ENCODE measurements at places on chromosomes 2 and 18. TPM values are rescaled to one million over a fixed set of nuclear protein-coding genes. Genes with fewer than 3 reads are reported as not detected.

Gene HJURP
- not detected for total RNA-seq

GRCh38 chr18:332007-332406, 64.2 kb upstream of the THOC1 start:
- no peaks in the 10 kb centered on the region for H3K36me3 ChIP-seq
- H3K27me3 ChIP-seq = no peaks in the 10 kb centered on the region
- H3K4me3 ChIP-seq = no peak overlapping the region
- peak; percentile 20 for DNase-seq
- no peak overlapping the region for H3K27ac ChIP-seq
- H3K4me1 ChIP-seq = peaks cover 33% of the 10 kb centered on the region

DNA sequence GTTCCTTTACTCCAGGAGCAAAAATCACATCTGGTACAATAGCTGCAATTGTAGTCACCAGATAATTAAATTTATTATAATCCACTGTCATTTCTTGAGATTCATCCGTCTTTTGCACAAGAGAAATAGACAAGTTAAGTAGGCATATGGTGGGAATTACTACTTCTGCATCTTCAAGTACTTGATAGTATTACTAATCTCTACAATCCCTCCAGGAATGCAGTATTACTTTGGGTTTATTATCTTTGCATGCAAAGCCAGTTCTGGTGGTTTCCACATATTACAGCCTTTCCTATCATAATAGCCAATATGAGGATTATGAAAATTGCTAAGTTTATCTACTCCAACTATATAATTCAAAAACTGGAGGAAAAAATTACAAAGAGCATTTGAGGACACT, 254.1 kb downstream of the IKZF2 start:
- H3K36me3 ChIP-seq = no peaks in the 10 kb centered on the region
- H3K4me1 ChIP-seq = no peaks in the 10 kb centered on the region
- no peaks in the 10 kb centered on the region for H3K27me3 ChIP-seq
- no peak overlapping the region for H3K27ac ChIP-seq

DNA sequence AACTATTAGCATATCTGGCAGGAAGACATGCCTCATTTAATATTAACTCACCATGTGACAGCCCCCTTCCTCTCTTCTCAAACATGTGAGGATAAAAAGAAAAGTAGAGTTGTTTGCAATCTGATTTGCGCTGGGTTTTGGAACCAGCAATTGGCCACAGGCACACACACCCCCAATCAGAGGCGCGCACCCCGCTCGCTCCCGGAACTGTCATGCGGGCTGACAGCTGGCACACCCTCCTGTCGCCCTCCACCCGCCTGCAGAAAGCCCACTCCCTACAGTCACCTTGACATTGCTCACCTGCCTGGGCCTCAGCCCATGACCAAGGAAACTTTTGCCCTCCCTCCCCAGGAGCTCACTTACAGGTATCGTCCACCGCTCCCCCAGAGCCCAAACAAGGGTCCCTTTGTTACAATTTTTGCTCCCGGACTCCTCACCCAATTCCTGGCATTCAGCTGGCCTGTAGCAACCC, 1.1 kb downstream of the COBLL1 start:
- no peaks in the 10 kb centered on the region for H3K36me3 ChIP-seq
- peak; percentile 45 for DNase-seq
- H3K27ac ChIP-seq = peak overlapping the region; percentile 97
- H3K27me3 ChIP-seq = no peaks in the 10 kb centered on the region
- H3K4me1 ChIP-seq = peaks cover 27% of the 10 kb centered on the region

- H3K4me3 ChIP-seq = no peak overlapping the region
- no peaks in the 10 kb centered on the region for H3K27me3 ChIP-seq
- no peaks in the 10 kb centered on the region for H3K36me3 ChIP-seq
- DNase-seq = no peak
- H3K4me1 ChIP-seq = peaks cover 12% of the 10 kb centered on the region
Measured at GRCh38 chr2:160868891-160869290, 291.3 kb upstream of the TANK start.

- no peaks in the 10 kb centered on the region for H3K36me3 ChIP-seq
- no peaks in the 10 kb centered on the region for H3K4me1 ChIP-seq
- DNase-seq = no peak
Measured at GRCh38 chr2:158319269-158319668, 137.3 kb downstream of the CCDC148 start.

DNA sequence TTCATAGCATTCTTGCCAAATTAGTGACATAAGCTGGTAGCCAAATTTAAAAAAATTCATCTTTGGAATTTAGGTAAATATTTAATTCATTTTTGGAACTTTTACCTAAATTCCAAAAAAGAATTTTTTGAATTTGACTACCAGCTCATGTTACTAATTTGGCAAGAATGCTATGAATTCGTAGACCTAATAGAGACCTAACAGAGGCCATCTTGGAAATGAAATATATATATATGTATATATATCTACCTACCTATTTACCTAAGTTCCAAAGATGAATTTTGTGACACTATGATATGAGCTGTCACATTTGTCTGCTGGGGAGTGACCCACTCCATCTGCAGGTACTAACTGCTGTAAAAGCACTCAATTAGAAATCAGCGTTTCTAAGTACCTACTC, 65.6 kb downstream of the MYOM1 start:
- no peaks in the 10 kb centered on the region for H3K36me3 ChIP-seq
- H3K27me3 ChIP-seq = no peaks in the 10 kb centered on the region
- peaks cover 53% of the 10 kb centered on the region for H3K4me1 ChIP-seq
- no peak overlapping the region for H3K4me3 ChIP-seq
- peak overlapping the region; percentile 13 for H3K27ac ChIP-seq

GRCh38 chr2:120957905-120958304, 222.2 kb downstream of the GLI2 start:
- no peak overlapping the region for H3K27ac ChIP-seq
- no peaks in the 10 kb centered on the region for H3K27me3 ChIP-seq
- H3K36me3 ChIP-seq = no peaks in the 10 kb centered on the region
- H3K4me1 ChIP-seq = no peaks in the 10 kb centered on the region

GRCh38 chr2:54332386-54332785, 76.4 kb upstream of the TSPYL6 start:
- no peaks in the 10 kb centered on the region for H3K36me3 ChIP-seq
- H3K4me1 ChIP-seq = peaks cover 29% of the 10 kb centered on the region
- no peak overlapping the region for H3K27ac ChIP-seq
- H3K27me3 ChIP-seq = no peaks in the 10 kb centered on the region
- DNase-seq = no peak
- H3K4me3 ChIP-seq = no peak overlapping the region
